Stimulated activated CD4-positive, alpha-beta T cell treated with anti-CD3 and anti-CD28 coated beads, TNF-alpha, amount 100 ng/mL, for 24 hours (primary cell): ENCODE measurements at places on chromosomes 6 and 20.

GRCh38 chr6:81933089-81933488 is 180.6 kb upstream of the TENT5A start:
- DNase-seq = no peak

GRCh38 chr6:158027590-158028285 is 46.1 kb downstream of the SYNJ2 start:
- no peak for DNase-seq

DNA sequence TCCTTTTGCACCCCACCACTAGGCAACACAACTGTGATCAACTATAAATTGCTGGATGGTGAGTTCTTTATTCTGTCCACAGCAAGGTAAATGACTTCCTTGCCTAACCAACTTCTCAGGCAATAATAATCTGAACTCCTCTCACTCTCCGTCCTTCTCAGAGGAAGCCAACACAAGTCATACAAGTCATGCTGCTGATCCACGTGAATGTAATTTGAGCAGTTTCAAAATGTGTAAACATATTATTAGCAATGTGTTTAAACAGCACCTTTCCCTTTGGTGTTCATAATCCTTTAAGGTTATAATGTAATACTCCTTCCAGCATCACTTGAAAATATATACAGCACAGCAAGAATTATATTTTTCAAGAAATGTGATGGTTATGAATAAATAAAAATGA is 127.9 kb downstream of the QRSL1 start:
- no peak for DNase-seq

GRCh38 chr6:73032586-73032985 is 192.7 kb downstream of the KHDC1L start:
- DNase-seq = no peak

DNA sequence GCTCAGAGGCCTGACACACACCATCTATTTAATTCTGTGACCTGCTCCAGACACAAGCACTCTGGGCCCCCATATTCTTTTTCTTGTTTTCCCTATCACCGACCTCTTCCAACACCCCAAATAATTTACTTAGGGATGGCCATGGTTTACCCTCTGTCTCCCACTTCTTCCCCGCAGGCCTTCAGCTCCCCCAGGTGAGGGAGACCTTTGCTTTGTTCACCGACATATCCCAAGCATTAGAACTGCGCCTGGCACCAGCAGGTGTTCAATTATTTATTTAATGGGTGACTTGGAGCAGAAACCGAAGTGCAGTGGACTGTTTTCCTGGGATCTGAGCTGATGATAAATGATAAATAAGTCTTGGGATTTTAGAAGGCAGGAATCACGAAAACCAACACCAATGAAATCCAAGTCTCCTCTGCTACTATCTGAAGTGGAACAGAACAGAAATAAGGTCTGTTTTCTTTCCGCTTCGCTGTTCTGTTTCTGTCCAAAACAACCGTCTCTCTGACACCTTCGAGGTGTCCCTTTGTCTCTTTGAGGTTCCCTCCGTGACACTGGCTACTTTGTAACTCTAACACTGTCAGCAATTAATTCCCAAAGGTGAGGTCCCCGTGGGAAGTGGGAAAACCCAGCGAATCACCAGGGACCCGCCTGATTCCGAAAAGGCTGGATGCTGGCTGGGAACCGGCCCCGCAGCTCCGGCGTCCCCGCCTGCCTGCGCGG is 1.1 kb upstream of the RIN2 start:
- no peak for DNase-seq
